Activated effector memory CD4-positive, alpha-beta T cell treated with Interleukin-2 at 50 U/mL for 16 hours (primary cell): ENCODE measurements at places on chromosomes 6 and 20.

DNA sequence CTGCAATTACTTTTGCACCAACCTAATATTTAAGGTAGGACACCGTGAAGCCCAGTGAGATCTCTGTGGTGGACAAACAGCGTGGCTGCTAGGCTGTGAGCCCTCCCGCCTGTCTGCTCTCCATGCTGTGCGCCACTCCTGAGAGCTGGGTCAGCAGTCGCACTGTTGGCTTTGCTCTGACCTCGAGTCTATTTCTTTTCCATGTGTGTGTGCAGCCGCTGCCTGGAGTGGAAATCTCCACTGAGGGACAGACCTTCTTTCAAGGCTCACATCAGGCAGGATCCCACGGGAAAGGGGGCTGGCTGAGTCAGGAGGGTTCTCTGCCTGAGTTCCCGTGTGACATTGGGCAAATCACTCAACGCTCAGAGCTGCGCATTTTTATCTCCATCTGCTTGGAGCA lies 27.1 kb downstream of the RIPOR3 start:
- DNase-seq, result no peak

DNA sequence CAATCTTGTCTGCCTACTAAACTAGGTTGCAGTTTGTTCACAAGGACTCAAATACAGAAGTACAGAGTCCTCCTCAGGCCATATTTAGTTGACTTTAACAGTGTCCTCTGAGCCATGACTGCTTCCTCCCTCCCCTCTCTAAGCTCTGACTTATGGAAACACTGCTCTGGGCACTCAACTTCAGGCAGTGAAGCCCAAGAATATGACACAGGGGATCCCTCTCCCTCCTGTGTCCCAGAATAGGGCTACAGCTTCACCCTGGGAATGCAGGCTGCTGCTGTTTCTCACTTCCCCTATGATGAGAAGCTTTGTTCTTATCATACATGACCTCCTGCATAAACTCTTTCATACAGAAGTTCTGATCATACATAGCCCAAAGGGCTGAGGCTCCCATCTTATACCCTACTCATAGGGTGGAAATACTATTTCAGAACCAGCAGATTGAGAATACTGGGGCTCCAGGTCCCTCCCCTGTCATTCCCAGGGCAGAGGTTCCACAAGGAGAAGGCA lies 97.3 kb upstream of the UST start:
- DNase-seq, result no peak

- DNase-seq, result no peak
Measured at GRCh38 chr6:157688275-157688959, 134.6 kb upstream of the SNX9 start.

DNA sequence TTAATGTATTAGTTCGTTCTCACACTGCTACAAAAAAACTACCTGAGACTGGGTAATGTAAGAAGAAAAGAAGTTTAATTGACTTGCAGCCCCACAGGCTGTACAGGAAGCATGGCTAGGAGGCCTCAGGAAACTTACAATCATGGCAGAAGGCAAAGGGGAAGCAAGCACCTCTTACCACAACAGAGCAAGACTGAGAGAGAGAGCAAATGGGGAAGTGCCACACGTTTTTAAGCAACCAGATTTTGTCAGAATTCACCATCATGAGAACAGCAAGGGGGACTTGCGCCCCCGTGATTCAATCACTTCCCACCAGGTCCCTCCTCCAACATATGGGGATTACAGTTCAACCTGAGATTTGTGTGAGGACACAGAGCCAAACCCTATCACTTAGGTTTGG lies 70.8 kb upstream of the SRSF6 start:
- DNase-seq, result no peak

GRCh38 chr6:170210651-170211403 lies 80.1 kb downstream of the DLL1 start:
- DNase-seq, result no peak

GRCh38 chr6:38143191-38144150 lies 323.9 kb downstream of the ZFAND3 start:
- DNase-seq, result no peak
